ENCODE measurements at places on chromosomes 6 and 20.

DNA sequence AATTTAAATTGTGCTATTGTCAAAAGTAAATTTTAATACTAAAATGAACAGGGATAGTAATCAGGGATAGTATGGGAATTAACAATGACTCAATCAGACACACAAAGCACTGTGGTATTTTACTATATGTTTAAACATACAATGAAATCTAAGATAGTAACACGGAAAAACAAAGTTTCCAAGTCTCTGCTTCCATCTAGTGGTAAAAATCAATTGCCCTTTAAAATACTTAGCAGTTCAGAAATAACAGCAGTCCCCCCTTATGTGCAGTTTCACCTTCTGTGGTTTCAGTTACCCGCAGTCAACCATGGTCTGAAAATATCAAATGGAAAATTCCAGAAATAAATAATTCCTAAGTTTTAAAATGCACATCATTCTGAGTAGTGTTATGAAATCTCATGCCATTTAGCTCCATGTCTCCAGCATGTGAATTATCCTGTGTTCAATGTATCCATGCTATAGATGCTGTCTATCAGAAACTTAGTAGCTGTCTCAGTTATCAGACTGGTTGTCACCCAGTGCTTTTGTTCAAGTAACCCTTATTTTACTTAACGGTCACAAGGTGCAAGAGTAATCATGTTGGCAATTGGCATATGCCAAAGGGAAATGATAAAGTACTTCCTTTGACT is 58.5 kb downstream of the AHI1 start:
- DNase-seq = peak; percentile 29

GRCh38 chr6:26123675-26123946 is 36.4 kb downstream of the HFE start:
- no peak for DNase-seq

DNA sequence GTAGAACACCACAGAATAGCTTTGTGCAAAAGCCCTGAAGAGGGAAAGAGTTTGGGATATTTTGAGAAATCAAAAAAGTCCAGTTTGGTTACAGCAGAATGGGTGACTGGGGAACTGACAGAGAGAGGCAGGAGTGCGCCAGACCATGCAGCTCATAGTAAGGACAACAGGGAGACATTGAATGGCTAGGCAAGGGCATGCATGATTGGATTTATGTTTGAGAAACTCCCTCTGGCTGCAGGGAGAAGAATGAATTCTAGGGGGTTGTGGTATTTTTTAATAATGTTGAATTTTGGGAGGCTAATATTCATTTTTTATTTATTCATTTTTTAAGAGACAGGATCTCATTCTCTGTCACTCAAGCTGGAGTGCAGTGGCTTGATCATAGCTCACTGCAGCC is 49.9 kb downstream of the TGM2 start:
- no peak for DNase-seq

DNA sequence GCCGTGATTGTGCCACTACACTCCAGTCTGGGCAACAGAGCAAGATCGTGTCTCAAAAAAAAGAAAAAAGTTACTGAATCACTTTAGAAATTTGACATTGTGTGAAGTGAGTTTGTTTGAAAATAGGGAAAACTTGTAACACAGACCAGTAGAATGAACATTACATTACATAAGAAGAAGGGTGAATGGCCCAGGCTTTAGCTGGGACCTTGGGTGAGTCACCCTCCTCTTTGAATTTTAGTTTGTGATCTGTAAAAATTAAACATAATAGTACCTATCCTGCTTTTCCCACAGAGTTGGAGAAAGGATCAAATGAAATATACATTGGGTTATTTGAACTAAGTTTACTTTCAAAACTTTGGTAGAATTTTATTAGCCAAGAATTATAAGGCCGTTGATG is 56.3 kb downstream of the KCNS1 start:
- DNase-seq = no peak

DNA sequence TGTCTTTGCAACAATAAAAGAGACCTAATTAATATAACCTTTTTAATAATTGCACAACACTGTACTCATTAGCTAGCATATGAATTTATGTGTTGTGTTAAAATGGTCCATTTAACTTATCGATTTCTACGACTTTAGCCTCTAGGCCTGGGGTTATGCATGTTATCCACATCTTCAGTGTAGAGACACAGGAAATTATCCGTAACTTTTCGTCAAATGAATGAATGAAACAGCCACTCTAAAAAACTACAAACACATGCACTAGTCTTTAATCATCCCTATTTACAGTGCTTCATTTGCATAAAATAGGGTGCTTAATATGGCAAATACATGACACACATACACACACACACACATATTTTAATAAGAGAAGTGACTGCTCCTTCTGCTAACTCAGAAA is 22.3 kb upstream of the LMBRD1 start:
- no peak for DNase-seq

- DNase-seq = no peak
These were observed 2.2 kb downstream of the CLDN20 start for GRCh38 chr6:155265843-155266535.

DNA sequence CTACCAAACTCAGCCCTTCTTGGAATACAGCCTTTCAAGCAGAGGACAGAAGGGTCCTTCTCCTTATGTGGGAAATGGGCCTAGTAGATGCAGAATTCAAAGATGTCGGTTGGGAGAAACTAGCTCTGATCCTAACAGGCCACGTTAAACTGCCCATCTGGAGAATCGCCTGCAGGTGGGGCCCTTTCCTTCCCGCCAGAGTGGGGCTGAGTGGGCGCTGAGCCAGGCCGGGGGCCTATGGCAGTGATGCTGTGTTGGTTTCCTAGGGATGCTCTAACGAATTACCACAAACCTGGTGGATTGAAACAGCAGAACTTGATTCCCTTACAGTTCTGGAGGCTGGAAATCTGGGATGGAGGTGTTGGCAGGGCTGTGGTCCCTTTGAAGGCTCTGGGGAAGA is 9.1 kb downstream of the MAPK13 start:
- peak; percentile 51 for DNase-seq
